NCI-H524 treated with DMSO at 0.1 percent for 48 hours (cell line): ENCODE measurements at places on chromosomes 1 and 21.

- peak; percentile 86 for DNase-seq
These were observed 1.6 kb upstream of the COLGALT2 start for GRCh38 chr1:184039126-184039525.

GRCh38 chr1:94247138-94248094 lies 10.0 kb upstream of the ARHGAP29 start:
- no peak for DNase-seq

- DNase-seq: no peak
These were observed 69.0 kb upstream of the DIRAS3 start for GRCh38 chr1:68119445-68119844.

- DNase-seq: no peak
These were observed 20.6 kb upstream of the MRPS14 start for GRCh38 chr1:175043824-175044223.

GRCh38 chr21:16789636-16790035 lies 723.2 kb upstream of the CXADR start:
- no peak for DNase-seq

- no peak for DNase-seq
These were observed 335.7 kb upstream of the SNX7 start for GRCh38 chr1:98325646-98326440.

GRCh38 chr1:26459148-26459547 lies 13.1 kb upstream of the HMGN2 start:
- DNase-seq: no peak

DNA sequence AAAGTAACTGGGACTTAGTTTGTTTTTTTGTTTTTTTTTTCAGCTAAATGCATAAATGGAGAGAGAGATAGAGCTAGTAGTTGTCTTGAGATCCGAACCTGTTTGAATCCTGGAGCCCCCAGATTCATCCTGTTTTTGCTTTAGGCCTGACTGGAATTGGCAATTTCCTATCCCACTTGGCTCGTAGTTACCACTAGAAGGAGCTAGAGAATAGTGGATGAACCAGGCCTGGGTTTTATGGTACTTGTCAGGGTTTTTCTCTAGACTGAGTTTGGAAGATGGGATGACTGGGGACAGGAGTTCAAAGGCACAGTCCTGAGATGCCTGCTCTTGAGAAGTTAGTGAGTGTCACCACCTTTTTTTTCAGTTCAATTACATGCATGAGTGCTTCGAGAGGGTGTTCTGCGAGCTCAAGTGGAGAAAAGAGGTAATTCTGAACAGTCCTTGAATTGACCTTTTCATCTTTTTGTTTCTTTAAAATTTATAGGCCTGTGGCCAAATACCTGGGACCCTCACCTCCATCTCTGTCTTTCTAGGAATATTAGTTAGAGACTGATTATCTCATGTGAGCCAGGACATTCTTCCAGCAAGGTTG lies 23.4 kb downstream of the CELF3 start:
- no peak for DNase-seq

- DNase-seq: no peak
These were observed 51.1 kb upstream of the OLIG2 start for GRCh38 chr21:32974653-32975052.

- DNase-seq: no peak
These were observed 47.8 kb downstream of the UCK2 start for GRCh38 chr1:165875171-165875570.

DNA sequence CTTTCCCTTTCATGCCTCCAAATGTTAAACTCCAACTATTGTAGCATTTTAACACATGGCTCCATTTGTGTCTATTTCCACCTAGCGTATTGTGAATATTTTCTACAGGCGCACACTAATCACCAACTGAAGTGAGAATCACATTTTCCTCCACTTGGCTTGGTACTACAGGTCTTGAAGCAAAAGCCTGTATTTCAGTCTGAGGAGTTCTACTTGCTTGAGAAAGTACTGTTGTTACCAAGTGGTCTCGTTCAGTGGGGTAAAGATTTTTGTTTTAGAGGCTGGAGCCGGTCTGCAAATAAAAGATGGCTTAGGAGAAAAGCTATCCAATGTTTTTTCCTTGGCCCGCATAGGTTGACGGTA lies 550 bp upstream of the PTBP2 start:
- DNase-seq: no peak

- no peak for DNase-seq
These were observed 28.3 kb downstream of the CCN1 start for GRCh38 chr1:85608851-85609250.

DNA sequence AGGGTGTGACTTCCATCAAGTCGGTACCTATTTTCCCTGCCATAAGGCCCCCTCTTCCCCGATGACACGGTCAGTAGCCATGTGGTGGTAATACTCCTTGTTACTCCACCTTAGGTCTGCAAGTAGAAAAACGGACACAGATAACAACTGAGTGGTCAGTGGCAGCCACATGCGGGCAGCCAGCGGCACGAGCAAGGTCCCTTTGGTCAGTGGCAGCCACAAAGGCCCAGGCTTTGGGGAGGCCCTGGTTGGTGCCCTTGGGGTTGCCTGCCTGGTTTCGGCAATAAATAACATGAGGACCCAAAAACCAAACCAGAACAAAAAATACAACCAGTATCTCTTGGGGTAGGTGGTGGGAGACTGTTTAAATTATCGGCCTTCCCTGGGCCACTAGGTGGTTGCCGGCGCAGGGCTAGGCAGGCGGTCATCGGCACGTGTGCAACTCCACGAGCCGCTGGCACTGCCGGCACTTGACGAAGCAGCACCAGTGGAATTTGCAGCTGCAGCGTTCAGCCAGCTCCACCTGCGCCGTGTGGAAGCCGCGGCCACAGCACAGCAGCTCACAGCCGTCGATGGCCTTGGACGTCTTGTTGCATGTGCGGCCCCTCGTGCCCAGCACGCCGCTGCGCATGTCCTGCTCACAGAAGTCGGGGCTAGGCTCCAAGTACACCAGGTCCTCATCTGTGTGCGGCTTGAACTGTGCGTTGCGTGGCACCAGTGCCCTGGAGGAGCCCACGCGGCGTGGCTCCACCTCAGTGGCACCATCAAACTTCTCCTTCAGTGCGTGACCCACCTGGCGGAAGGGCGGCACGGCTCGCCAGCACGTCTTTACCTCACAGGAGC lies 23.1 kb downstream of the WNT4 start:
- no peak for DNase-seq

GRCh38 chr1:234429434-234429806 lies 49.6 kb downstream of the TARBP1 start:
- no peak for DNase-seq

GRCh38 chr1:154213274-154213673 lies 7.1 kb upstream of the CFAP141 start:
- no peak for DNase-seq

- no peak for DNase-seq
These were observed 11.7 kb downstream of the CCNL2 start for GRCh38 chr1:1387098-1388077.

DNA sequence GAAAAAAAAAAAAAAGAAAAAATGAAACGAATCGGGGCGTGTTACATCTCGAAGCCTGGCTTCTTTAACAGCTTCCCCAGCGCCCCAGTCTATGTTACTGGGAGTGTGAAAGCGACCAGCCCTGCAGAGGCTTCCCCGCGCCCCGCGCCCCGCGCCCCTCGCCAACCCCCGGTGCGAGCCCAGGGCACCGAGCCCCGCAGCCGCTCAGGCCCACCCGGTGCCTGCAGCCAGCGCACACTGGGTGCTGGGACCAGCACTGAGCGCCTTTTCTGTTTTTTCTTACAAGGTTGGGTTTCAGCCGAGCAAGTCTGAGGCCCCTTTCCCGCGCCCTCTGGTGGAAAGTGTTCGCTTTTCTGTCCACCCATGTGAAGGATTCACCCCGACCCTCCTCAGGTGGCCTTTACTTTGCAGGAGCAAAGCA lies 42.1 kb upstream of the ZNF496 start:
- no peak for DNase-seq

GRCh38 chr1:1942753-1943656 lies 23.9 kb upstream of the TMEM52 start:
- DNase-seq: no peak

DNA sequence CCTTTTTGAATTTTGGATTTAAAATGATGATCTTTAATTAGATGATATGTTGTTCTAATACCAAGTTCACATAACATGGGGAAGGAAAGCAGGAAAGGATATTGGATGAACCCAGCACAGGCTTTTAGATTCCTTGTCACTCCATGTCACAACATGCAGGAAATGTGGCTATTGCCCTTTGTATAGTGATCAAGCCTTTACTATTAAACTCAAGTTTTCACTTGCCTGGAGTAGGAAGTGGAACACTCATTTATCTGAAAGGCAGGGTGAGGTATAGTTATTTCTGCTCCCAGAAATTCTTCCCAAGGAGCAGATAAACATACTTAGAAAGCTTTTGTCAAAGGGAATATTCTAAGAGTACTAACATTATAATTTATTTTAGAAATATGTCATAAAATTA lies 37.2 kb upstream of the BCAS2 start:
- DNase-seq: no peak

GRCh38 chr1:99587008-99587407 lies 58.9 kb upstream of the PALMD start:
- no peak for DNase-seq

DNA sequence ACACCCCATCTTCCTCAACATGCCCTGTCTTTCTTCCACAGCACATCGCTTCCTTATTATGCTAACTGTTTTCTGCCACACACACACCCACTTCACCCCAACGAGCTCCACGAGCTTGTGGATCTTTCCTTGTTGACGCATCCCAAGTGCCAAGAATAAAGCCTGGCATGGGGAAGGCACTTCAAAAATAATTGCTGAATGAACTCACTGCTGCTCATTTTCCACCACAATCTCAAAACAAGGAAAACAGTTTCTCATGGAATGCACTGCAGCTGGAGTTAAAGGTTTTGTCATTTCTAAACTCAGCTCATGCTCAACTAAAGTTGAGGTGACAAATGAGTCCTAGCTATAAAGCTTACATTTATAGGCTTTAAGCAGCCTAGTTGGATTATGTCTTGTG lies 86.0 kb downstream of the TIAM1 start:
- DNase-seq: no peak

DNA sequence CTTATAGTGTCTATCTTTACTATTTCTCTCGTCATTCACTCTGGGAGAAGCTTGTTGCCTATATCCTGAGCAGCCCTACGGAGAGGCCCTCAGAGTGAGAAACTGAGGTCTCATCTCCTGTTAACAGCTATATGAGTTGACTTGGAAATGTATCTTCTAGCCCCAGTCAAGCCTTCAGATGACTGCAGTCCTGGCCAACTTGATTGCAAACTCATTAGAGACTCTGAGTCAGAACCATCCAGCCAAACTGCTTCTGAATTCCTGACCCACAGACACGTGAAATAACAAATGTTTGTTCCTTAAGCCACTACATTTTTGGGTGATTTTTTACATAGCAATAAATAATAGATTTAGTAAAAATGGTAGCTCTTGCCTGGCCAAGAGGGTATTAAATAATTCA lies 3.9 kb upstream of the ZBED6 start:
- no peak for DNase-seq
